Cortex of kidney (tissue), 1 donor: ENCODE measurements at places on chromosomes 7 and 10.

DNA sequence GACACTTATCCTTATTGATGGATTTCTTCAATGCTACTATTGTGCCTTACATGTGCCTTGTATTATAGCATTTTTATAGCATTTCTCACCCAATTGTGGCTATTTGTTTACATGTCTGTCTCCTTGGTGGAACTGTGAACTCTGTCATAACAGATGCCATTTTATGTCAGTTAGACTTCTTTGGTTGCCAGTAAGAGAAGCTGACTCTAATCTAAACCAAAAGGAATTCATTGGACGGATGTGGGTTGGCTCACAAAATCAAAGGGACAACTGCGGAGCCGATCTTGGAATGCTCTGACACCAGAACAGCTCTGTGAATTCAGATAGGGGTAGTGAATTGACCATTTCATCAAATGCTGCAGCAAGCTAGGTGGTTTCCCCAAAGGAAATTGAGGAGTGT is 15.0 kb downstream of the GARIN1A start:
- no peak for DNase-seq

DNA sequence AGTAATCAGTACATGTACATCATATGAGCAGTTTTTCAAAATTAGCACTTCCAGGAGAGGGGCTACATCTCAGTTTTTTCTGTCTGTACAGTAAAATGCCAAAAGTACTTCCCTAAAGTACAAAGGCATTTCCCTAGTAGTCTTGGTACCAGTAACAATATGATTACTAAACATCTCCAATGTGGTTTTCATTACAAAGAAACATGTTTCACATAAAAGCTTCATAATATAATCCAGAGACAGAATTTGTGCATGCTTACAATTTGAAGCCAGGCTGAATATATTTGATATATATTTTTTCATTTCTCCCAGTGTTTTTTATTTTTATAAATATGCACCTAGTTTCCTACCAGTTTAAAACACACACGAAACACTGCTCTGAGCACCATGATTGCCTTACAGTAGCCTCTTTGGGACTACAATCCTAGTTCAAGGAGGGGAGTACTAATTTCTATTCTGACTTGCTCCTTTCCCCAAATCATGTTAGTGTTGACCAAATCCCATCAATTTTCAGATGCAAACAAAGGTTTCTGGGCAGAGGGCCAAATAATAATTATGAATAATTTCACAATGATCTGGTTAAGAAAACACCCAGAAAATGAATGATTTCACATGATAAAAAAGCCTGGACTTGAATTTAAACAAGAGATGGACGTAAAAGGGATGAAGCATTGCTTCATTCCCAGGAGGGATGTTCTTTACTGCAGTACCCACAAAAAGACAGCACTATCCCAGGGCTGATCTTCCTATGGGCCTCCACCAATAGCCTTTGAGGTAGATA is 201.3 kb downstream of the SLC25A13 start:
- DNase-seq, result no peak

DNA sequence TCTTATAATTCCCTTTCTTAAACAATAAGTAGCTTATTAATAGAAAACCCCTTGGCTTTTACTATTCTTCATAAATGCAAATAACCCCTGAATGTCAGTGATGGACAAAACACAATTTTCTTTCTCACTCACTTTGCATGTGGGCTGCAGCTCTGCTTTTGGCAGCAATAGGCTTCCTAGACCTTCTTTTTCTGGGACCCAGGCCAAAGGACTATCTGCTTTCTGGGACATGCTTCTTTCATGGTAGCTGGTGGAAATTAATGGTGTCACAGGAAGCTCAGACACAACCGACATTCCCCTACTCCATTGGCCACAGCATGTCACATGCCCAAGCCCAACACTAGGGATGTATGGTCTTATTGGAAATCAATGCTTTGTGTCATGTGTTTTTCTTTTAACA is 134.3 kb upstream of the MDFIC start:
- DNase-seq, result no peak

DNA sequence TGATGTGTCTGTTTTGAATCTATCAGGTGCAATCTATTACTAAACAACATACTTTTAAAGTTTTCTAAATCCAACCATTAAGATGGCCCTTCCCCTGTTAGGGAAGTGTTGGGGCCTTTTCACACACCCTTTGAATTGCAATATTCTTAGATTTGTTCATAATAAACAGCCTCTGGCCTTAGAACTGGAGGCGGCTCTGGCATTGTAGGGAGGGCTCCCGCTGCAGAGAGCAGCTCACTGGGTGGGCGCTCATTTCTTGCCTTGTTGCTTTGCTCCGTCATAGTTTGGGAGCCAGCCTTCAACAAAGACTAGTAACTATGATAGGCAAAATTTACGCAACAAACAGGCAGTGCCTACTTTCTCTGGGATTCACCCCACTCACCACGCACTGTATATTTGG is 4.2 kb upstream of the HOXA10 start:
- DNase-seq, result no peak

DNA sequence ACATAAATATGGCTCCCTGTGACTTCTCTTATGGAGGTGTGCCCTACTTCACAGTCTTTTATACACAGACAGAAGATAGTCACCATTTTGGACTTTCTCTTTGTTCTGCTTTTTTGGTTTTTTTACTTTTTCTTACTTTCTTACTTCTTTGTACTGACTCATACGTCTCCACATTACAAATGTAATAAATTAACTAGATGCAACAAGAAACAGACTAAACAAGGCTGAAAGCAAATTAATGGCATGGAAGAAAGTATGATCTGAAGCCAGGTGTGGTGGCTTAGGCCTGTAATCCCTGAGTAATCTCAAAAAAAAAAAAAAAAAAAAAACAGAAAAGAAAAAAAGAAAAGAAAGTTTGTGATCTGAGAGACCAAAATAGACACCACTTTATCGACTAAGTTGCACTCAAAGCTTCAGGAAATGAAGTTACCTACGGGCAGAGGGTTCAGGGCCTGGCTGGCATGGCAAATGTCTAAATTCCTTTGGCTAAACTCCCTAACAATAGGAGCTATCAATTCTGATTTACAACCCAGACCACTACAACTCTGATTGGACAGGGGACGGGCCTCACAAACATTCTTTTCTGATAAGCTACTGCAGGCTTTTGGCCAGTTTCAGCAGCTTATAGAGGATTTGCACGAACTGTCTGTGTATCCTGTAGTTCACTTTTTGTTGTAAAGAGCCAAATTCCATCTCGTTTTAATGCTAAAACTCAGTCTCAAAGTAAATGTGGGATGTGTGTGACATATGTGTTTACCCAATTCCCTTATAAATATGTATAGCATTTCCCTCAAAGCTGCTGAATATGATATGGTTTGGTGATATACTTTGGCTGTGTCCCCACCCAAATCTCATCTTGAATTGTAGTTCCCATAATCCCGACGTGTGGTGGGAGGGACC is 129.1 kb downstream of the SEPTIN14 start:
- no peak for DNase-seq

DNA sequence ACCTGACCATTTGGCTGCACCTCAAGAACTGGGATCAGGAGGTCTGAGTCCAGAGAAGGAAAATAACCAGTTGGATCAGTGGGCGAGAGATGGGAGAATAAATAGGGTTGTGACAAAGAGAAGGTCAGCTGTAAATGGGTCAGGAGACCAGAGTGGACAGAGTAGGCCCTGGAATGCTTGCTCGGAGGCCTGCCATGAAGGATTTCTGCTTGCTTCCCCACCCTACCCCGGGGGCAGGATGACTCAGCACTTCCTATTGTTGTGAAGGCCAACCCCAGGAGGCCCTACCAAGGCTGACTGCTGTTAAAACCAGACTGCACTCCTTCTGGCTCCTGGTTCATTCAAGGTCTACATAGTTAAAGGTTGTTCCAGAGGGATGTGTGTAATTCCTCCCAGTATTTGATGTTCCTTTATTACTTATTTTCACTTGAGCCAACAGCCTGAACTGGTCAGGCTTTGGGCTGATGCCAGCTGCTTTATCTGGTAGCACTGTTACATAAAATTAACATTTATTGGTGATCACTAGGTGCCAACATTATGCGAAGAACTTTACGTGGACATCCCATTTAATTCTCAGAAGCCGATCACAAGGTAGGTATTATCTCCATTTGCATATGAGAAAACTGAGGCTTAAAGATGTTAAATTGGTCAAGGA is 27.3 kb upstream of the IFRD1 start:
- DNase-seq, result no peak

DNA sequence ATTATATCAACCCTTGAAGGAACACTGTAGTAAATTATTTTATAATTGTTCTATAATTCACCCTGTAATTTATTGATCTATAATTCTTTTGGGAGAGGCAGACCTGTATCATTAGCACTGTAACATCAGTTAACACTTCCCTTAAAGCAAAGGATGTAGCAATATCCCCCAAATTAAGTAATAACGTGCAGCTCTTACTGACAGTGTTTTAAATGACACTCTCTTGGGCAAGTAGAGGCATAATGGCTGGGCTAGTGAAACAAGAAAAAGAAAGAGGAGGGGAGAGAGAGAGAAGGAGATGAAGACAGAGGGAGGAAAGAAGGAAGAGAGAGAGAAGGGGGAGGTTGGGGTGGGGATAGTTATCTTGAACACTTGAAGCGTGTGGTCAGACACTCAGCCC is 161.0 kb upstream of the RNF32 start:
- no peak for DNase-seq

DNA sequence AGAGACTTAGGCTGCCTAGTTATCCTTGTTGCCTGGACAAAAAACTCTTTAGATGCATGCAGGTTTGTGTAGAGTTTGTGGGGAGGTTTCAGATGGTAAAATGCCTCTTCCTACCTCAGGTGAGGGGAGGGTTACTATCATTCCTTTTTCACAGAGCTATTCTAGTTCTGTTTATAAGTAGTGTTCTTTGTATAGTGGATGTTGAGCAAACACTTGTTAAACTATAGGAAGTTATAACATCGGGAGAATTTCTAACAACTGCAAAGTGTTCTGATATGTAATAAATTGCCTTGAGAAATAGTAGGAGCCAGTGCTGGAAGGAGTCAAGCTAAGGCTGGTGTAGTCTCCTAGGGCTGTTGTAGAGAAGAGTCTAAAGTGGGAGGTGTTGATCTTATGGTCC is 6.7 kb upstream of the FAS start:
- DNase-seq, result no peak

- no peak for DNase-seq
These were observed 363.2 kb downstream of the AUTS2 start for GRCh38 chr7:69961436-69961835.

DNA sequence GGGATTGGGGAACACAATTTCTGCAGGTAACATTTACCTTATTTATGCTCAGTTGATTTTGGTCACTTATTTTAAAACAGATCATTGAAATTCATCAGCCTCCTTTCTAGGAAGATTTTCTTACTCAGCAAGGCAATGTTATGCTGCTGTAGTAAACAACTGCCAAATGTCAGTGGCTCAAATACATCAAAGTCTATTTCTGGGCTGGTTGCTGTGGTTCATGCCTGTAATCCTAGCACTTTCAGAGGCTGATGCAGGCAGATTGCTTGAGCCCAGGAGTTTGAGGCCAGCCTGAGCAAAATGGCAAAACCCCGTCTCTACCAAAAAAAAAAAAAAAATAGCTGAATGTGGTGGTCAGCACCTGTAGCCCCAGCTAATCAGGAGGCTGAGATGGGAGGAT is 25.9 kb downstream of the HABP2 start:
- no peak for DNase-seq
